ENCODE measurements at places on chromosomes 6 and 20.

DNA sequence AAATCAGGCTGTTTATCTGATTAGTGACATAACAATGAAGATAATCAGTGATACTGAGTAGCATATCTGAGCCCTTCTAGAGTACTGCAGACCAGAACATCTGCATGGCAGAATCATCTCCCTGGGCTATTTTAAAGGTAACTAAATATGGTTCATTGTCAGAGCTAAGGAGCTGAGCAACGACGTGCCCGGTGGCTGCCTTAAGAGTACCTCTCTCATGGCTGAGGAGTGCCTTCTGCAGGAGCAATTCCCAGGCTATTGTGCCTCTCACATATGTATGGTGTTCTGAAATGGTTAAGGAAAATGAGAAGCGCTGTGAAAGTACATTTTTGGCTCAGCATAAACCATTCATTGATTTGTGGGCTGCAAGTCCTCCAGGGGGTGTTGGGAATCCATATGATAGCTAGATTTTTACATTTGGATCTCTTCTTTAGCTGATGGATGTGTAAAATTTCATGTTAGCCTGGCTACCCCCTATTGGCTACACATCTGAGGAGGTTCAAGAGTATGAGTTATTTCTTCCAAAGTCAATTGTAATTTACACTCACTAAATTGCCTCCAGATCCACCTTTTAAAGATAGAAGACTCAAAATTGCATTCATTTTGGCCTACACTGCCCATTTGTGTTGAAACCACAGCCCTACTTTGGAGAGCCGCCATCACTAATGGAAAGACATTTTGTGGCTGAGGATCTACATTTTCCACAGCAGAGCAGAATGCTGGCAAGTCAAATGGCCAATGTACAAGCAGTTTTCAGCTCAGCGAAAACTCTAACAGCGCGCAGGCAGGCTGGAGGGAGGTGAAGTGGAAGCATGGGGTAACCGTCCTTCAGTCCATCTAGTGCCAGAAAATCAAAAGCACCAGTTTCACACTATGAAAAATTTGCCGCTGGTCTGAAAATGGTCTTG is 198.0 kb downstream of the SIM1 start:
- DNase-seq = no peak

DNA sequence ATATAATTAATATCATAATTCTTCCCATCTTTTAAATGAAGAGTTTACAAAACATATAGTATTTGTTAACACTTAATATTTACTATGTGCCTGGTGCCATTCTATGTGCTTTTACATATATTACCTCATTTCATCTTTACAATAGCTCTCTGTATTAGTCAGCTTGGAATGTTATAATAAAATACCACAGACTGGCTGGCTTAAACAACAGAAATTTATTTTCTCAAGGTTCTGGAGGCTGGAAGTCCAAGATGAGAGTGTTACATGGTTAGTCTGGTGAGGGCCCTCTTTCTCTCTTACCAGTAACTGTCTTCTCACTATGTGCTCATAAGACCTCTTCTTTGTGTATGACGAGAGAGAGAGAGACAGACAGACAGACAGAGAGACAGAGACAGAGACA is 110.2 kb downstream of the NKAIN2 start:
- no peak for DNase-seq

DNA sequence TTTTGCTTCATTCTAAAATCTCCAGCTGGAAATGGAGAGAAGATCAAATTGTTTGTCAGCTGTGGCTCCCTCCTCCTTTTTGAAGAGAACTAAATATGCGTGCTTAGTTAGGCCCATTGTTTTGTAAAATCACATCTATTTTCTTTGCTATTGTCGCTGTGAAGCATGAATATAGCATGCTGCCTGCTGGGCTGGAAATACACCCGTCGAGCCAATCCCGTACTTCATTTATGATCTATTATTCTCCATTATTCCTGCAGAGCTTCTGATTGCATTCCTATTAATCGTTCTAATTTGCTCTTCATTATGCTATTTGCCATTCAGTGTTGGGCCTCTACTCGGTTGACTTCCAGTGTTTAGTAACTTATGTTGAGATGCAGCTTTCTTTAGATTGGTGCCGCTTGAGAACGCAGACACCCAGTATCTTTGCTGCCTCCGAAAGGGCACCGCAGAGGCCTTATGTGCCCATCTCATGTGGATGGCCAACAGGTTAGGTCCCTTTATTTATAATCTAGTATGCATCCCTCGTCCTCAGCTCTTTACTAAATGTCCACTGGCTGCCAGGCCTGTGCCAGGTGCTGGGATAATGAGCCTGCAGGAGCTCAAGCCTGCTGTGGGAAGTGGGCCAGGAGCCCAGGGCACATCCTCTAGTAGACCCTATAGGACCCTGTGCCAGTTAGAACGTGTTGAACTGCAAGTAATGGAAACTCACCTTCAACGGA is 45.6 kb downstream of the FAM50B start:
- DNase-seq = no peak

- no peak for DNase-seq
Observed at GRCh38 chr20:4454111-4454510, 267.6 kb upstream of the PRND start.

DNA sequence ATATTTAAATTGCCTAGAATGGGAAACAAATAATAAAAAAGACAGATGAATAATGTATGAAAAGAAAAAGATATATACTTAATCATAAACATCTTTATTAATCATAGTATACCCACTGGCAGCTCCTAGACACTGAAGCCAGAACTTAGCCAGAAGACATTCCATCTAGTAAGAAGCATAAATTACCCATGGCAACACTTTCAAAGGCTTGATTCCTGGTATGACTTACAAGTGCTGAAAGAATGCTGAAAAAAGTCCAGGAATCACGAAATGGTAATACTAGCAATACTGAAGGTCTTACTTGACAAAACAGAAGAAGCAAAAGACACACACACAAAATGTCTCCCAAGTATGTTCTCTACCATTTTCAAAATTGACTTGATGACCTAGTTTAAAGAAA is 38.0 kb downstream of the RWDD2A start:
- DNase-seq = no peak

DNA sequence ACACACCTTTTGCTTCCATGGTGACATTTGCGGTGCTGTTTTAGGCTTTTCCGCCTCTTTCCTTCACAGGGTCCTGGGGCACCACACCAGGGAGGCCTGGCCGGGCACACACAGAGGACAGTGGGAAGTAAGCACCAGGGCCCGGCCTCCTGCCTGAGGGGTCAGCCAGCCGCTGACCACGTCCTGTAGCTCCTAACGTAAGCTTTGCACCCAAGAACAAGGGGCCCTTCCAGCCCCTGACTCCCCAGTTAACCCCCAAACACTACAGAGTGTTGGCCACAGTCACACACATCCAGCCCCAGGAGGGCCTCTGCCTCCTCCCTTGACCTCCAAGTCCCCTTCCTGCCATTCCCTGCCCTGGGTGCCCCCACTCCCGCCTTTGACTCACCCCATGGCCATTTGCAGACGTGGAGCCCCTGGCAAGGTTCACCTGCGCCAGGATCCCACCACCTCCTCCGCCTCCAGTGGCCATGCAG is 54.7 kb downstream of the YTHDF1 start:
- no peak for DNase-seq

GRCh38 chr6:90865513-90865912 is 278.6 kb upstream of the MAP3K7 start:
- no peak for DNase-seq

GRCh38 chr6:40588480-40588879 is 1.3 kb upstream of the LRFN2 start:
- no peak for DNase-seq

DNA sequence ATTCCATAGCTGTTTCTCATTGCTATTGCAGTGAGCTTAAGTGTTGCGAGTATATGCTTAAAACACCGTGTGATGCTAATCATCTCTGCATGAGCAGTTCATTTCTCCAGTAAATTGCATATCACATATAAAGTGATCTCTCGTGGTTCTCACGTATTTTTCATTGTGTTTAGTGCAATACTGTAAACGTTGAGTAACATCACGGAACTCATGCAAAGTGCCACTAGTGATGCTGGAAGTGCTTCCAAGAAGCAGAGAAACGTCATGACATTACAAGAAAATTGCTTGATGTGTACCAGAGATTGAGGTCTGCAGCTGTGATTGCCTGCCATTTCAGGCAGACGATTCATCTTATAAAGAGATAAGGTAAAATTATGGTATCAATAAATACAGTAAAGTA is 830.4 kb downstream of the GRIK2 start:
- no peak for DNase-seq

DNA sequence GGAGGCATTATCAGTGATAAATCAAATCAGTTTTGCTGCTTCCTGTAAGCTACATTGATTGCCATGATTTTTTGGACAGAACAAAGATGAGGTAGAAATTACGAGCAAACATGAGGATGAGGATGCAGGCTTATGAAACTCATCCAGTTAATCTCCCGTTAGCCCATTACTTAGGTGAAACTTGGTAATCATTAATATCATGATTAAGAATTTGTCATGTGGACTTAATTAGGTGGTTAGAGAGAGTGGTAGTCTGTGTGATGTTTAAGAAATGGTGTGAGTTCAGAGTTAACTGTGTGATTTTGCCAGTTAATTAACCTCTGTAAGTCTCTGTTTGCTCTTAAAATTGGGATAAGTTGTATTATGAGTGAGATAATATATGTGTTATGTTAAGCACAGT is 62.0 kb downstream of the TSPYL4 start:
- DNase-seq = no peak

DNA sequence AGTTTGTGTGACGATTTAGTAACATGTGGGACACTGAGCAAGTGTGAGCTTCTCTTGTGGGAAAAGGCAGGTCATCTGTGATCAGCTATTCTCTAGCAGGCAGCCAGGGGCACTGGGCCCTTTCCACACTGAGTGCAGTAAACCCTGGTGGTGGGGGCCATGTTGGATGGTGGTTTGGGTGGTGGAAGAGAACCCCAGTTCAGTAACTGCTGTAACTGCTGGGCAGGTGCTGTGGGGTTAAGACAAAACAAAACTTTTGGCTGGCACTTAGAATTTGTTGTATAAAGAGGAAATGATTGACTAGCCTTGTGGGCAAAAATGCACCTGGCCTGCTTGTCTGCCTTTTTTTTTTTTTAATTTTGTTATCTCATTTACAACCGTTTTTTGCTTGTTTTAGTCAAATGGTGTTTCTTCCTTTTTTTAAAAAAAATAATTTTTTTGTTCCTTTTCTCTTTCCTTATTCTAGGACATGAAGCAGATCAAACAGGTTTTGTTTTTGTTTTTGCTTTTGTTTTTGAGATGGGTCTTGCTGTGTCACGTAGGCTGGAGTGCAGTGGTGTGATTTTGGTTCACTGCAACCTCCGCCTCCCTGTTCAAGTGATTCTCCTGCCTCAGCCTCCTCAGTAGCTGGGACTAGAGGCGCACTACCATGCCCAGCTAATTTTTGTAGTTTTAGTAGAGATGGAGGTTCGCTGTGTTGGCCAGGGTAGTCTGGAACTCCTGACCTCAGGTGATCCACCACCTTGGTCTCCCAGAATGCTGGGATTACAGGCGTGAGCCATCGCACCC is 59.8 kb downstream of the IGF2R start:
- no peak for DNase-seq

GRCh38 chr6:158756126-158756525 is 63.0 kb downstream of the EZR start:
- DNase-seq = no peak

DNA sequence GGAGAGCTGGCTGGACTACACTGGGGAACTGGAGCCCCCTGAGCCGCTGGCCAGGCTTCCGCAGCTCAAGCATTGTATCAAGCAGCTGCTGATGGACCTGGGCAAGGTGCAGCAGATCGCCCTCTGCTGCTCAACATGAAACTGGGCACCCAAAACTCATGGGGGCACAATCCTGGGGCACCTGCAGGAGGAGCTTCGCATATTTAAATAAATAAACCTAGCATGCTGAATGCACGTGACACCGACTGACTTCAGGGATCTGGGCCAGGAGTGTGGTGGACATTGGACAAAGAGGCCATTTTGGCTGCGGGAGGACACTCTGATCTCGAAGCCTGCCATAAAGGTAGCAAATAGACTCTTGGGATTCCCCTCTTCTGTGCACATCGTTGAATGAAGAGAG is 6.8 kb downstream of the SCAND1 start:
- DNase-seq = no peak

DNA sequence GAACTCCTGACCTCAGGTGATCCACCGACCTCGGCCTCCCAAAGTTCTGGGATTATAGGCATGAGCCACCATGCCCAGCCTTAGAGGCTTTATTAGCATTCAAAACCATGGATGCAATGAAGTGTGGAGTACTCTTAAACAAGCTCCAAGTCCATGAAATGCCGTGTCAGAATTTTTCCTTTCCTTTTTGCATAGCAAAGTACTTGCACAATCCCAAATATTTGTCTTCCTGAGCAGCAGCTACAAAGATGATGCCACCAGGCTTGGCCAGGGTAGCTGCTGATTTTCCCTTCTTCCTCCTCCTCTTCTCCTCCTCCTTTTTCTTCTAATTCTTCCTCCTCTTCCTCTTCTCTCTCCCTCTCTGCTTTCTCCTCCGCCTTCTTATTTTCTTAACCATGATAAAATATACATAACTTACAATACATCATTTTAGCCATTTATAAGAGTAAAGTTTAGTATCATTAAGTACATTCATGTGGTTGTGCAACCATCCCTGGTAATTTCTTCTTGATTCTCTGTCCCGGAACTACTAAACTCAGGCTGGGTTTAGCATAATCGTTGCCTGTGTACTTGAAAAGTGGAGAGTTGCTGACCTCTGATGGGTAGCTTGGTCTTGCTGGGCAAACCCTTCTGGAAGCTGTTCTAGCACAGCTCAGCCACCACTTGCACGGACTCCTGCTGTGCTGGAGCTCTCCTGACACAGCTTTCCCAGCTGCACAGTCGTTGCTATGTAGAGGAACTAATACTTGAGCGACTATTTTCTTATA is 20.3 kb downstream of the MUCL3 start:
- no peak for DNase-seq

GRCh38 chr6:23696992-23697391 is 429.0 kb upstream of the NRSN1 start:
- DNase-seq = no peak

- DNase-seq = no peak
Observed at GRCh38 chr20:9160757-9161156, 91.9 kb downstream of the PLCB4 start.

GRCh38 chr20:48635791-48636267 is 192.0 kb downstream of the PREX1 start:
- DNase-seq = no peak

DNA sequence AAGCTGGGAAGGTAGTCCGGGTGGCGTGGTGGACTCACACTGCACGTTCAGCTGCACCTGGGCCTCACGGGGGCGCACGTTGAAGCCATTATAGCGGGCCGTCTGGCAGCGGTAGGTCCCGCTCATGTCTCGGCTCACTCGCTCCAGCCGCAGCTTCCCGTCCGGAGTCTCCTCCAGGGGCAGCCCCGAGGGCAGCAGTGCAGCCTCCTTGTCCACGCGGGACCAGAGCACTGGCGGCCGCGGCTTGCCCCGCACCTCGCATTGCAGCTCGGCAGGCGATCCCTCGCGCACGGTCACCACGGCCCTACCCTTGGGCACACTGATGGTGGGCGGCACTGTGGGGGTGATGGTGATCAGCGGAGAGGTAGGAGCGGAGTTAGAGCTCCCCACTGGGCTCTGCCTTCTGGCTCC is 47.6 kb downstream of the MDGA1 start:
- no peak for DNase-seq

DNA sequence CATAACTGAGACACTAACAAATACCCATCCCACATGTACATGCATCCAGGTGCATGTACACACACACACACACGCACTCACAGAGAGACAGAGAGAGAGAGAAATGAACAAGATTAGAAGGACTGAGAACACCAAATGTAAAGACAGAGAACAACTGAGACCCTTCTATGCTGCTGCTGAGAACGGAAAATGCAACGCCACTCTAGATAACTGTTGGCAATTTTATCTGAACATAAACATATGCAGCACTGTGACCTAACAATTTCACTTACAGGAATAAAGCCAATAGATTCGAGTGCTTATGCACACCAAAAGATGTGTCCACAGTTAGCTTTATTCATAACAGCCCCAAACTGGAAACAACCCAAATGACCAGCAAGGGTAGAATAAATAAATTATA is 103.8 kb upstream of the LY86 start:
- DNase-seq = no peak

Measured in GM12878 (cell line).